ENCODE measurements at places on chromosomes 16 and 17.

GRCh38 chr16:29900102-29900887, at the start of gene ASPHD1:
Gene ASPHD1, plus strand, starts transcription at chr16:29900488. Its CDS starts 484 bp downstream, at chr16:29900972.
- peak; percentile 44 for DNase-seq

GRCh38 chr17:2904135-2904534, 107.9 kb downstream of the RAP1GAP2 start:
- DNase-seq = no peak

- DNase-seq = no peak
These were observed at the start of gene OTOP2 for GRCh38 chr17:74924250-74924948. Gene OTOP2, plus strand, starts transcription at chr17:74924273. Its CDS starts 360 bp downstream, at chr17:74924633.

DNA sequence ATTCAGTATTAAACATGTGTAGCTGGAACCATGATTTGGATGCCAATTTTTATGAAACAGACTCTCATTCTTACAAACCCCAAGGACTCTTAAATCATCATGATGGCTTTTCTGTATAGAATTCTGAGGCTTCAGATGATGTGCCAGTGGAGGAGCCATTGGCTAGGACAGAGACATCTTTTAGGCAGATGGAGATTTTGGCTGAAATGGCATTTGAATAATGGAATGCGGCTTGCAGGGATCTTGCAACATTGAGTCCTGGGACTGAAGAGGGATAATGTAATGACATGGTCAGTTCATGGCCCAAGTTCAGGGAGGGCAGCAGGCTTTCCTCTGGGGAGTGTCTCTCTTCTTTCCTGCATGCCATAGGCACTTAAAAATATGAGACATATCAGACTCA, 172.4 kb downstream of the ABCA8 start:
- no peak for DNase-seq

DNA sequence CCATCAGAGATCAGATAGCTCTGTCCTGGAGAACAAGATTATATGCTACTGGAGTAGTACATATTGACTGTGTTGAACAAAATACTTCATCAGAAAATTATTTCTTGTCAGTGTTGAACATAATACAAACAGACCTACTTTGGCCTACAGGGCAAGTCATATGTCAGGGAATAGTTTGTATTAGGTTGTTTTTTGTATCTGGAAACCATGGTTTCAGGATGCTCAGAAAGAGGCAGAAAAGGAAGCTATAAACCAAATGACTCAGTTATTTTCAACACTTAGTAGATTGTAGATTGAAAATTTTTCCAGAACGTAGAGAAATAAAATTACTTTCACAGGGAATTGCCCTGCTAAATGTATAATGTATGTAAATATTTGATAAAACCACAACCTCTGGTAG, 198.4 kb downstream of the CYB561 start:
- DNase-seq = no peak

DNA sequence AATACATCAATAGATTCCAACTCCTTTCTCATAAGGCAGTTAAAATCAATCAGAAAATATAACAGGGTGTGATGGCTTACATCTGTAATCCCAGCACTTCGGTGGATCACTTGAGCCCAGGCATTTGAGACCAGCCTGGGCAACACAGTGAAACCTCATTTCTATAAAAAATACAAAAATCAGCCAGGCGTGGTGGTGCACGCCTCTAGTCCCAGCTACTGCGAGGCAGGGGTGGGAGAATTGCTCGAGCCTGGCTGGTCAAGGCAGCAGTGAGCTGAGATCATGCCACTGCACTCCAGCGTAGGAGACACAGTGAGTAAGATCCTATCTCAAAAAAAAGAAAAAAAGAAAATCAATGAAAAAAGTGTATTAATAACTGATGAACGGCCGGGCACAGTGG, 258.6 kb downstream of the NTN1 start:
- DNase-seq = no peak

- no peak for DNase-seq
These were observed 109.7 kb downstream of the TRIM37 start for GRCh38 chr17:58996968-58997367.

DNA sequence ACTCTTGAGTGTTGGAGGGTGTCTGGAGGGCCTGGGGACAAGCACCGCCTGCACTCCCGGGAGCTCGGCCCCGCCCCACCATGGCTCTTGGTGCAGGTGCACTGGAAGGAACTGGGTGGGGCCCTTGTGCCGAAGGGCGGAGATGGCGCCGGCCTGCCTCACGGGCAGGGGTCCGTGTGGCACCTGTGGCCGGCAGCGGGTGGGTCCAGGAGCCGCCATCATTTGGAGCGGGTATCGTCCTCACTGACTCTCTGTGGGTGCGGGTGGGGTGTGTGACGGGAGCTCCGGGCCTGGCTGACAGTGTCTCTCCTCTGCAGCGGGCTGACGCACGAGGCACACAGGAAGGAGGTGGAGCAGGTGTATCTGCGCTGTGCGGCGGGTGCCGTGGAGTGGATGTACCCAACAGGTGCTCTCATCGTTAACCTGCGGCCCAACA, 5.2 kb downstream of the METRNL start:
- no peak for DNase-seq

DNA sequence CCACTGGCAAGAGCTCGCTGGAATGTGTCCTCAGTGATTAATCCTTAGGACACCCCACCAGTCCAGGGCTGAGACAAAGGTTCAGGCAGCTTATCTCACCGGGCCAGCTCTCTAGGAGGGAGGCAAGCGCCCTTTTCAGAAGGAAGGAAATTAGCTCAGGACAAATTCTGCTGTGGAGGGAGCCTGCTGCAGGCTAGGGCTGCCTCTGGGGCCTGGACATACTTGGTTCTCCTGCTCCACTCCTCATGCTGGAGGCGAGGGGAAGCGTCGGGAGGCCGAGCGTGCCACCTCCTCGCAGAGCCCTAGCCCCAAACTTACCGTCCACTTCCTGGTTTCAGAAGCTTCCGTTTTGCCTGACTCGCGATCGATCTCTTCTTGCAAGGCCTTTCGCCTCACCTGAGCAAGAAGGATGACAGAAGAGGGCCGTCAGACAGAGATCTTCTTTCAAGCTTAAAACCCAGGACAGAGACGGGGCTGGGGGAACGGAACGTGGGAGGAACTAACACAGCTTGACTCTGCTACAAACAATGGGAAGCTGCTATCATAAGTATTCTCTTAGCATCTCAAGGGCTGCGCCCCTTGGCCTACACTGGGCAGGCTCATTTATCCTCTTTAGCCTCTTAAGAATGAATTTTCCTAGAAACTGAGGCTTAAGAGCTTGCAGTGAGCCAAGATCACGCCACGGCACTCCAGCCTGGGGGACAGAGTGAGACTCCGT, 7.7 kb downstream of the KNOP1 start:
- no peak for DNase-seq

DNA sequence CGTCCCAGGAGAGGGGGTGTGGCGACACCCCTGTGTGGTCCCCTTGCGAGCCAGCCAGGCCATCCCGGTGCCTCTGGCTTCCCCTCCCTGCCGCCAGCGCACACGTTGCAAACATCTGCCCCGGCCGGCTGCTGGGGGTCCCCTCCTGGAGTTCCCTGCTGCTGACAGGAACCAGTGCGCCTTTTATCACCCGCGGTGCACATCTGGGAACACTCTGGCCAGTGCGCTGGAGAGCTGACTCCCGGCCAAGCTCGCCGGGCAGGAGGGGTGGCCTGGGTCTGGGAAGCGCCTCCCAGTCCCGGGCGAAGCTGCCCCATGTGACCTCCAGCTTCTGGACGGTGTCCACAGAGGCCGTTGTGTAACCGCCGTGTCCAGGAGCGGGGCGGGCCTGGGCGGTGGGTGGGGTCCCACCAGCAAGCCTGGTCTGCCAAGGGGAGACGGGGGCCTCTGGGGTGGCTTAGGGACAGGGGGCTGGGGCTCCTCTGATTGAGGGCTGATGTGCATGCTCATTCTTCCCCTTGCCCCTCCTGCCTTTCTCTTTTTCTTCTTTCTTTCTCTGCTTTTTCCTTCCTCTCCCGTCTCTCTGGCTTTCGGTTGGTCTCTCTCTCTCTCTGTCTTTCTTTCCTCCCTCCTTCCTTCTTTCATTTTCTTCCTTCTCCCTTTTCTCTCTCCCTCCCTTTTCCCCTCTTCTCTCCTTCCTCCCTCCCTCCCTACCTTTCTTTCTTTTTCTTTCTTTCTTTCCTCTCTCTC, 25.2 kb upstream of the CIBAR2 start:
- DNase-seq = no peak

GRCh38 chr17:19987897-19988296, 10.3 kb upstream of the AKAP10 start:
- no peak for DNase-seq

DNA sequence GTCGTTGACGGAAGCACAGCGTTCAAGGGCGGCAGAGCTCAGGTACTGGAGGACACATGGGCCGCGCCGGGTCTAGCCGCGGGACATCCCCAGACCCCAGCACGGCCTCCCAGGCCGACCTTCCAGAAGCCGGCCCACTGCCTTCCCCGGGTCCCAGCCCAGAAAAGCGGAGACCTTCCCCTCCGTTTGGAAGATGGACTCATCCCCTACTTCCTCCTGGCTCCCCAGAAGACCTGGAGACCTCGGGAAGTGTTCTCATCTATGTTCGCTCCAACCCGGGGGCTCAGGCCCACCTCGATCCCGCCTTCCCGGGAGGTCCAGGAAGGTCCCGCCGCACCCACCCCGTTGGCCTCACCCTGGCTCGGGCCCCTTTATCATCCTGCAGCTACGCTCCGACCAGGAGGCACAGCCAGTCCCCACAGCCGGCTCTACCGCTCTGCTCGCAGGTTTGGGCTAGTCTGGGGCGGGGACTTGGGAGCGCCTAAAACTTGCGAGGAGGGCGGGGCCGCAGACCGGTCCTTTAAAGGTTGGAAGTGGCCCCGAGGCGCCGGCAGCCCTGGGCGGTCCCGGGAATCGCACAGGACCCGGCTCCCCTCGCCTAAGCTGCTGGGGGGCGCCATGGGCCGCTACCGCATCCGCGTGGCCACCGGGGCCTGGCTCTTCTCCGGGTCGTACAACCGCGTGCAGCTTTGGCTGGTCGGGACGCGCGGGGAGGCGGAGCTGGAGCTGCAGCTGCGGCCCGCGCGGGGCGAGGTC, at the start of gene ALOX12:
Gene ALOX12, plus strand, starts transcription at position 550 of the 756 bp plus-strand sequence. Its CDS starts 69 bp downstream, at position 619.
- DNase-seq = no peak

- no peak for DNase-seq
These were observed 24.0 kb downstream of the LIMD2 start for GRCh38 chr17:63675607-63676546.

GRCh38 chr16:4536391-4537106, 2.0 kb downstream of the CDIP1 start:
- no peak for DNase-seq

DNA sequence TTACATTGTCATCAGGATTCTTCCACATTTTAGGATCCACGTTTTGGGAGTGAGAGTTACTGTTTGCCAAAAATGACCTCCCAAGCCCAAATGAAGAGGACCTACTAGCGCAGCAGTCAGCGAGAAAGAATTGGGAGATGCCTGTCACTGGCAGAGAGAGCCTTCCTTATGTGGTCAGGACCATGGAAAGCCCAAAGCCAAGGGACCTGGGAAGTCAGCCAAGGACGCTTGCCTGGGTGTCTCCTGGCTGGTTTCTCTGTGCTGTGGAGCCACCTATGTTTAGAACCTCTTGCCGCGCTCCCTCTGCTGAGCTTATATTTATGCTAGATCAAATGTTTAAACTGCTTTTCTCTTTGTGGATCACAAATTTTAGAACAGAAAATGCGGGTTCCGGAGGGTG, 24.9 kb upstream of the RHBDL3 start:
- DNase-seq = no peak

DNA sequence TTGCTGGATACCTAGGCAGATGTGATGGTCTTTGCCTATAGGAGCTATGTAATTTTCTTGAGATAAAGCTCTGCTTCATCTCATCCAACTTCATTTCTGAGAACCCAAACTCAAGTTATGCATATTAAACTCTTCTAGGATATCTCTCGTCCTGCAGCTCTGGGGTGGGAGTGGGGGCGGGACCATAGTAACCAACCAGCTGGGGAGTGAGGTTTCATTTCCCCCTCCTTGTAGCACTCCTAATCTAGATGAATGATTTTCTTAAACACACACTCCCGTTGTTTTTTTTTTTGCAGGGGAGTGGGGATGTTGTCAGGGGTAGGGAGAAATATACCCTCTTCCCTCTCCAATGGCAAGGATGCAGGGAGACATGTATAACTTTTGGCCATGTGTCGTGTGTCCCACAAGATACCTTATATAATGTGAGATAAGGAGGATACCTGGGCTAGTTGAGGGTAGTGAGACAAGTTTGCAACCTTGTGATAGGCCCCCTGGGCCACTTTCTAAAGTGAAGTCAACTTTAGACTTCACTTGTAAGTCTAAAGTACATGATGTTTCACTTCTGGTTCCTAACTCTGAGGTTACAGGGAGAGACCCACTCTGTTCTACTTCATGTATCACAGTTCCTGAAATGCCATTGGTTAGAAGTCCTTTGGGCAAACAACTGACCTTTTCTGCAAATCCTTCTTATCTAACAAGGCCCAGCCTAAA, 10.5 kb upstream of the HEATR6 start:
- no peak for DNase-seq

DNA sequence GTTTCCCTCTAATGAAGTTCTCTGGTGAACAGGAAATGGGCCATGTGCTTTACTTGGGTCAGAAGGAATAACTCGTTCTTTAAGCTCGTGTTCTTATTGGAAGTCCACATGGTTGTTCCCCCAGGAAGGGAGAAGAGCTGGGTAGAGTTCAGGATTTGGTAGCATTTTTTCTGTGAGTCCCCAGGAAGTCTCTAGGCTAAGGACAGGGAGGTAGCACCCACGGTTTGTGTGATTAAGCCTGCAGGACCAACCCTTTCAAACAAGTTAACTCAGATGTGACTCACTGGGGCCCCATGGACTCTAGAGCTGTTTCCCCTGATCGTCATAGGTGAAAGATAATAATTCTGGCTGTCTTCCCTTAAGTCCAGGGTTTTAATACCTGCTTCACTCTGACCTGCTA, 16.4 kb downstream of the SAP30BP start:
- DNase-seq = no peak

- no peak for DNase-seq
These were observed 773 bp upstream of the PPM1D start for GRCh38 chr17:60599220-60599619.
